ENCODE measurements at places on chromosomes 4 and X. TPM values are rescaled to one million over a fixed set of nuclear protein-coding genes. Genes with fewer than 3 reads are reported as not detected.

Gene PUDP
- 12.8 TPM for polyA plus RNA-seq

Gene MID2
- 0.35 TPM for polyA plus RNA-seq

Gene LRCH2
- not detected for polyA plus RNA-seq

Gene ADGRL3
- not detected for polyA plus RNA-seq

Gene ASB12
- 0.33 TPM for polyA plus RNA-seq

Gene CWH43
- not detected for polyA plus RNA-seq

Gene CNKSR2
- polyA plus RNA-seq: 11.5 TPM

Gene MAGEB2
- polyA plus RNA-seq: not detected

Gene FGA
- not detected for polyA plus RNA-seq

- no peak for DNase-seq
- no peaks in the 10 kb centered on the region for H3K27me3 ChIP-seq
- H3K4me3 ChIP-seq: no peak overlapping the region
- no peaks in the 10 kb centered on the region for H3K36me3 ChIP-seq
These were observed 16.1 kb downstream of the TNIP3 start for GRCh38 chr4:121148000-121148399.

DNA sequence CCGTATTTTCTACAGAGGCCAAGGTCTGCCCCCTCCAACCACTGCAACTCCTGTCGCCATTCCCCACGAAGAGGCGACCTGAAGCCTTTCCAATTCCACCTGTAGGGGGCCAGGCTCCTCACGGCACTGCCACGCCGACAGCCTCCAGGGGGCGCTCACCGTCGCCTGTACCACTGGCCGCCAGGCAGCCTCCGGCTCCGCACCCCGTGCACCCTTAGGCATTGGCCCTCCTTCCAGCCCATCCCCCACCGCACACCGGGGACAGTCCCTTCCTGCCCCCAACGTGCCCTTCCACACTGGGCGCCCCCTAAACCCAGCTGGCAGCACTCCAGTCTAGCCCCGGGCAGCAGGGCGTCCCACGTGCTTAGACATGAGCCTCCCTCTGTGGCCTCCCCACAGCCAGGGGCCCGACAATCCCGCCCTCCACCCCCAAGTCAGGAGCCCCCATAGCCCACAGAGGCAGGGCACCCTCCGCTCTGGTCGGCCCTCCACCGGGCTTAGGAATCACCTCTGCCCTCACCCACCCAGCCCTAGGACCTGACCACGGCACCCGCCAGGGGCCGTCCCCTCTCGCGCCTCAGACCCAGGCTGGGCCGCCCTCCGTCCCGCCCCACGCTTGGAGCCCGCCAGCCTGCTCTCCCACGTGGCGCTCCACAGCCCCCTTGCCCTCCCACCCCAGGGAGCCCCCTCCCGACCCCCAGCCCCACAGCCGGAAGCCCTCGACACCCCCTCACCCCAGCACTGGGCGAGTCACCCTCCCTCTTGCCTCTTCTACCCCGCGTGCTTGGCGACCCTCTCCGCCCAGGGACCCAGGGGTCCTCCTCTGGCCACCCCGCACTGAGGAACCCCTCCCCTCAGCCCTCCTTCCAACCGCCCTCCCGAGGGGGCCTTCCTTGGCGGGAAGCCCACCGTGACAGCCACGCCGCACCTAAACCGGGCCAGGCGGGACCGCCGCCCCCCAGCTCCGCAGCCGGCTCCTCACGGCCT lies 711 bp downstream of the PNMA6E start:
- no peak overlapping the region for H3K27ac ChIP-seq
- H3K4me3 ChIP-seq: no peak overlapping the region
- H3K36me3 ChIP-seq: no peaks in the 10 kb centered on the region
- no peaks in the 10 kb centered on the region for H3K4me1 ChIP-seq
- no peaks in the 10 kb centered on the region for H3K27me3 ChIP-seq

GRCh38 chr4:99642725-99643489 lies 14.7 kb downstream of the C4orf54 start:
- H3K27ac ChIP-seq: no peak overlapping the region
- peaks cover 8% of the 10 kb centered on the region for H3K27me3 ChIP-seq
- H3K4me1 ChIP-seq: no peaks in the 10 kb centered on the region
- DNase-seq: no peak
- no peaks in the 10 kb centered on the region for H3K36me3 ChIP-seq

GRCh38 chr4:68002906-68003305 lies 39.6 kb upstream of the TMPRSS11A start:
- H3K27ac ChIP-seq: no peak overlapping the region
- H3K4me1 ChIP-seq: no peaks in the 10 kb centered on the region
- DNase-seq: no peak
- no peaks in the 10 kb centered on the region for H3K27me3 ChIP-seq

GRCh38 chr4:68077737-68078136 lies 51.9 kb downstream of the TMPRSS11F start:
- no peak overlapping the region for H3K27ac ChIP-seq
- DNase-seq: no peak
- H3K27me3 ChIP-seq: no peaks in the 10 kb centered on the region
- H3K36me3 ChIP-seq: no peaks in the 10 kb centered on the region

DNA sequence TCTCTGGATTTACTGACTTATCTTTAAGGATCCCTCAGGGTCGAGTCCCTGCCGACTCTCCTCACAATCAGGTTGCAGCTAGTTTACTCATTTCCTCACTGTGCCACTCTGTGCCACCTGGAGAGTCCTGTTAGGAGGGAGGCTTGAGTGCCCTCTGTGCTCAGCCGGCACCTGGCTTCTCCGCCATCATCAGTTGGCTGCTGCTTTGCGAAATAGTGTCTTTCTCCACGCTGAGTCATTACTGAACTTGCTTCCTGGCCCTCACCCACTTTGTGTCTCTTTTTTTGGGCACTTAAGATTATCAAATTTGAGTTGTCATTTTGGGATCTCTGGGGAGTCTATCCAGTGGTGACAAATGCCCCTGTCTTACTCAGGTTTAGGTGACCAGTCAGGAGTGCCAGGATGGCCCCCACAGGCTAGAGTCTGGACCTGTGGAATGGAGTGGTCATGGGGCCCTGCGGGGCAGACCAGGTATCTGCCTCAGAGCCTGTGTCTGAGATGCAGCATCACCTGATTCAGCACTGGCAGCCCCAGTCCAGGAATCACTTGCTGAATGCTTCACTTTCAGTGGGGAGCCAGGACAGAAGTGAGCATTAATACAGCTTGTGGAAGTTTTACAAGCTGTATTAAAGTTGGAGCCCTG lies 37.7 kb downstream of the JADE1 start:
- H3K4me3 ChIP-seq: no peak overlapping the region
- no peak overlapping the region for H3K27ac ChIP-seq
- no peaks in the 10 kb centered on the region for H3K4me1 ChIP-seq
- no peaks in the 10 kb centered on the region for H3K27me3 ChIP-seq
- peaks cover 3% of the 10 kb centered on the region for H3K36me3 ChIP-seq

- DNase-seq: no peak
- H3K4me3 ChIP-seq: no peak overlapping the region
- H3K4me1 ChIP-seq: peaks cover 20% of the 10 kb centered on the region
- H3K36me3 ChIP-seq: no peaks in the 10 kb centered on the region
- H3K27ac ChIP-seq: no peak overlapping the region
These were observed 72.6 kb downstream of the GPR82 start for GRCh38 chrX:41796577-41796976.

DNA sequence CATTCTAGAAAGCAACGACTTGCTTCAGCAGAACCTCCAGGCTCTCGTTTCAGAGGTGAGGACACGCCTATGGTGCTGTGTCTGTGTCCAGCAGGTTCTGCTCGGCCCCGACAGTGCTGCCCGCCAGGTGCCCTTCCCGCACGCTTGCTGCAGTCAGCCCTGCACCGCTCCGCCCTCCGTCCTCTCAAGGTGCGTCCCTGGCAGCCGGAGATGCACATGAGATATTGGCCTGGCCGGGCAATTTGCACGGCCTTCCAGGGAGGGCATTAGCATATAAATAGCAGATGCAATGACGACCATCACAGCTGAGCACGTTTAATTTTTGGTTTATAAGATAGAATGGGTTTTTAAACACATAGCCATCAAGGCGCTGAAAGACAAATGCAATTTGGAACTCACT lies 14.4 kb downstream of the UVSSA start:
- no peak overlapping the region for H3K4me3 ChIP-seq
- no peak overlapping the region for H3K27ac ChIP-seq
- H3K27me3 ChIP-seq: no peaks in the 10 kb centered on the region
- no peak for DNase-seq

GRCh38 chr4:47972181-47972580 lies 44.3 kb downstream of the CNGA1 start:
- no peaks in the 10 kb centered on the region for H3K27me3 ChIP-seq
- no peaks in the 10 kb centered on the region for H3K36me3 ChIP-seq
- H3K27ac ChIP-seq: no peak overlapping the region
- no peak overlapping the region for H3K4me3 ChIP-seq
- peak; percentile 4 for DNase-seq

- no peaks in the 10 kb centered on the region for H3K4me1 ChIP-seq
- H3K4me3 ChIP-seq: no peak overlapping the region
- no peak overlapping the region for H3K27ac ChIP-seq
- H3K36me3 ChIP-seq: no peaks in the 10 kb centered on the region
- H3K27me3 ChIP-seq: peaks cover 15% of the 10 kb centered on the region
These were observed 25.9 kb downstream of the CFAP299 start for GRCh38 chr4:80361329-80361900.

- no peak for DNase-seq
- no peak overlapping the region for H3K27ac ChIP-seq
- H3K36me3 ChIP-seq: no peaks in the 10 kb centered on the region
- no peak overlapping the region for H3K4me3 ChIP-seq
These were observed 82.4 kb downstream of the CNGA2 start for GRCh38 chrX:151816934-151817333.

GRCh38 chr4:144695721-144696120 lies 49.8 kb downstream of the HHIP start:
- no peak overlapping the region for H3K27ac ChIP-seq
- no peaks in the 10 kb centered on the region for H3K27me3 ChIP-seq
- no peak for DNase-seq
- H3K4me3 ChIP-seq: no peak overlapping the region

GRCh38 chr4:90515191-90515590 lies 388.0 kb downstream of the CCSER1 start:
- H3K27ac ChIP-seq: no peak overlapping the region
- H3K4me1 ChIP-seq: no peaks in the 10 kb centered on the region
- H3K27me3 ChIP-seq: no peaks in the 10 kb centered on the region
- H3K4me3 ChIP-seq: no peak overlapping the region

DNA sequence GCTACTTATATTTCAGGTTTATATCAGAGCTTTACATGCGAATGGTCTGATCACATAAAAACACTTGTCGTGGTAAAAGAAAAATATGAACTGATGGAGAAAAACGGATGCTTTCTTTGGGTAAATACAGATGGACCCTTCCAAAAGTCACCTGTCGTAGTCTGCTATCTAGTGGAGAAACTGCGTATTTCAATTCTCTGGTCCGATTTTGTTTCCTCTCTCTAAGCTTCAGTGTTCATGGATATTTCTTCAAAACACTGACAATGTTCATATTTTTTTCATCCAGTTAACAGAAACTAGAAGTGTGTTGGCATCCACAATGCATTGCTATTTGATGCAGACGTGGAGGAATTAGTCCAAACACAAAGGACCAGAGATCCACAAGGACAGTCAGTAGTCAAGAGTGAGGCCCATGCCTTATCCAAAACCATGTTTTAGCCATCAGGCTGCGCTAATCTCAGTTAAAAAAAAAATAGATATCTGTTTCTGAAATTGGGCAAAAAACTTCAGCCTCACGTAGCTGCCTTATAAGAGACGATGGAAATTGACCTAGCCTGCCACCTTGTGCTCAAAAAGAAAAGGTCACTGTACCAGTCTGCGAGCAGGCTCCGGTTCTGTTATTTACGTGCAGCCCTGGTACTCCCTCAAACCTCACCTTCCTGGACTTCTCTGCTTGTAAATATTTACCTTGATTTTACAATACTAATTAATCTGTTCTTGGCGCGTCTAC lies 16.0 kb downstream of the MEPE start:
- H3K4me1 ChIP-seq: peaks cover 7% of the 10 kb centered on the region
- no peaks in the 10 kb centered on the region for H3K36me3 ChIP-seq
- H3K4me3 ChIP-seq: peak overlapping the region; percentile 24

DNA sequence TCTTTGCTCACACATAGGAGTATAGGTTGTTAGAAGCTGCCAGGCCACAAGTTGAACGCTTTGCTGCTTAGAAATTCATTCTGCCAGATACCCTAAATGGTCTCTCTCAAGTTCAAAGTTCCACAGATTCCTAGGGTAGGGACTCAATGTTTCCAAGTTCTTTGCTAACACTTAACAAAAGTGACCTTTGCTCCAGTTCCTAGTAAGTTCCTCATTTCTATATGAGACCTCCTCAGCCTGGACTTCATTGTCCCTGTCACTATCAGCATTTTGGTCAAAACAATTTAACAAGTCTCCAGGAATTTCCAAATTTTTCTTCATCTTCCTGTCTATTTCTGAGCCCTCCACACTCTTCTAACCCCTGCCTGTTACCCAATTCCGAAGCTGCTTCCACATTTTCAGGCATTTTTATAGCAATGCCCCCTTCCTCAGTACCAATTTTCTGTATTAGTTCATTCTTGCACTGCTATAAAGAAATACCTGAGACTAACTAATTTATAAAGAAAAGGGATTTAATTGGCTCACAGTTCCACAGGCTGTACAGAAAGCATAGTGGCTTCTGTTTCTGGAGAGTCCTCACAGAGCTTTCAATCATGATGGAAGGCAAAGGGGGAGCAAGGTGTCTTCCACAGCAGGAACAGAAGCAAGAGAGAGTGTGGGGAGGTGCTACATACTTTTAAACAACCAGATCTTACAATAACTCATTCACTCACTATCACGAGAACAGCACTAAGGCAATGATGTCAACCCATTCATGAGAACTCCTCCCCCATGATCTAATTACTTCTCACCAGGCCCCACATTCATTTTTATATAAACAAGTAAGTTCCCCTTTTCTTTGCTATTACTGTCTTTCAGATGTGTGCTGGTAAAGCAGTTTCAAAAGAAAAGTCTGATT lies 11.5 kb upstream of the TLR1 start:
- peak overlapping the region; percentile 96 for H3K27ac ChIP-seq
- no peaks in the 10 kb centered on the region for H3K27me3 ChIP-seq
- peaks cover 3% of the 10 kb centered on the region for H3K36me3 ChIP-seq
- DNase-seq: peak; percentile 88
- H3K4me1 ChIP-seq: peaks cover 58% of the 10 kb centered on the region
- H3K4me3 ChIP-seq: no peak overlapping the region

DNA sequence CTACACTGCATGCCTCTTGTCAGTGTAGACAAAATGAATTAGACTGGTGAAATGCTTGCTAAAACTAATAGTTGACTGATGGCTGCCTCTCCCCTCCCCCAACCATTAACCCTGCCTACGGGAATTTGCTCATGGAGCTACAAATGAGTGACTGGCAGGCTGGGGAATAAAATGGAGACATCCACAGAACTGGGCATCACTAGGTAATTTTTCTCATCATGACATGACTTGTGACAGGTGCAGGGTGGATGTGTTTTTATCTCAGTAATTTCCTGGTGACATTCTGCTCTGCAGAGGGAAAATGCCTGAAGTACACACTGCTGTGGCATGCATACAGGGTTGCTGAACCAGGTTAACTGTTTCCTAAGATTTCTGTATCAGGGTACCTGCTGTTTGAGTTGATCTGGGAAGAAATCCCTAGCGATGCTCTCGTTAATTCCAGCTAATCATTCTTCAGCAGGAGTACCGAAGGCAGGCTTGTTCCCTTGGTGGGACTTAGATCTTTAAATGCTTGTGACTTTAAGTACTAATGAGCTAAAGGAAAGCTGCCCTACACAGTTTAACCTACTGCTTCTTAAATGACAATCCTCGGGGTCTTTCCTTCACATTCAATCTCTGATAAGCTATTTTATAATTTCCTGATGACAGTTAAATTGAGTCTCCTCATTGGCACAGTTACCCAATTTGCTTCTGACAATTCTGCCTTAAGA lies 376.3 kb upstream of the LCORL start:
- no peaks in the 10 kb centered on the region for H3K27me3 ChIP-seq
- no peak overlapping the region for H3K27ac ChIP-seq
- no peak for DNase-seq
- no peaks in the 10 kb centered on the region for H3K4me1 ChIP-seq
- no peaks in the 10 kb centered on the region for H3K36me3 ChIP-seq
